ENCODE measurements at places on chromosomes 4 and X.

DNA sequence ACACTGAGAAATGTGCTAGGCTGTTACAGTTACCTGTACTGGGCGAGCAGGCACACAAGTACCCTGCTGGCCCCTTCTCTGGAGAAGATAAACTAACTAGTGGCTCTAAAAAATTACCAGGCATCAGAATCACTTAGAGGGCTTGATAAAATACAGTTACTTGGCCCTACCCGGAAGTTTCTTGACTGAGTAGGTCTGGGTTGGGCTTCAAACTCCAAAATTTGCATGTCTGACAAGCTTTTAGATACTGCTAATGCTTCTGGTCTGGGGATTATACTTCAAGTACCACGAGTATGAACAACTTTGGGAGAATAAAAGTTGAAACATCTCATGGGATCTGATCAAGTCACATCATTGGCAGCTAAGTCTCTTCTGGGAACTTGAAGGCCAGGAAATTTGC, 30.8 kb downstream of the CEP135 start:
- DNase-seq, result no peak

DNA sequence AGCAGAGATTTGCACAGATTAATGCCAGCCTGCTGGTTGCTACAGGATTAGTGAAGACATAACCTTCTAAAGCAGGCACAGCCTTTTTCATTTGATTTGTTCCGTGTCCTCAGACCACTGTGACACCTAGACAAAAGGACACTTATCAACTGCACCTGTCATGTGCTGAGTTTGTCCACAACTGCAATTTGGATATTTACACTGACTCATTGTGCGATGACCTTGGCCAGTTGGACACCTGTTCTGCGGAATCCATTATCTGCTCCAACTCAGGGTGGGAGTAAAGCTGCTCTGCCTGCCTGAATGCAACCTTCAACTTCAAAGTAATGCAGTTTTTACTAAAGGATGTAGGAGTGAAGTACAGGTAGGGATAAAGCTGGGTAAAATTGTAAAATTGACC, 4.1 kb upstream of the NR0B1 start:
- no peak for DNase-seq

DNA sequence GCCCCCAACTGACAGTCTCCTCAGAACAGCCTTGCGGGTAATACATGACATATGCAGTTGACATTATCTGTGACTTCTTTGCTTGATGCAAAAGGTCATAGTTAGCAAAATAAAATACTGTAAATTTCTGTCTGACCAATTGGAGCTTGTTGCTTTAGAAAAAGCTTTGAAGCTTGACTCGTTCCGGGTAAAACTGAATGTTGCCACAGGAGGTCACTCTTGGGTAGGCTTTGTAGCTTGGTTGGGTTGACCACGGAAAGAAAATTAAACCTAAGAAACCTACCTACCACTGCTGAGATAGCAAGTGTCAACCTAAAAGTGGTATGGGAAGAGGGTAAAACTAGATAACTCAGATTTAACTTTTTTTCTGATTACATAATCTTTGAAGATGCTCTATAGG, 23.2 kb downstream of the PRPS2 start:
- no peak for DNase-seq

DNA sequence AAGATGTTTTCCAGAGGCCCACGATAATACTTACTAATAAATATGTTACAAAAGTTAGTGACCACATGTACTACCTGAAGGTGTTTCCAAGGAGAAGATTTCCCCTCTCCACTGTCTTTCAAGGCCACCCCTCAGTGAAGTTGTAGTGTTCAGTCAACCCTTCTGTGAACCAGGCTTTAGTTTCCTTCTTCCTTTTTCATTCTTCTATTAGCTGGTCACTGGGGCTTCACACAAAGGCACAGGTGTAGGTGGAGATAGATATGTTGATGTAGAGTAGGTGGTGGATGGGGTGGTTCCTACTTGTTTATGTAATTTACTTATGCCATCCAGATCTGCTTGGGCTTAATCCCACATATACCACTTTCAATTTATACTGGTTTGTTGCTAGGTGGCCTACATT, 43.3 kb upstream of the ADAM29 start:
- no peak for DNase-seq

DNA sequence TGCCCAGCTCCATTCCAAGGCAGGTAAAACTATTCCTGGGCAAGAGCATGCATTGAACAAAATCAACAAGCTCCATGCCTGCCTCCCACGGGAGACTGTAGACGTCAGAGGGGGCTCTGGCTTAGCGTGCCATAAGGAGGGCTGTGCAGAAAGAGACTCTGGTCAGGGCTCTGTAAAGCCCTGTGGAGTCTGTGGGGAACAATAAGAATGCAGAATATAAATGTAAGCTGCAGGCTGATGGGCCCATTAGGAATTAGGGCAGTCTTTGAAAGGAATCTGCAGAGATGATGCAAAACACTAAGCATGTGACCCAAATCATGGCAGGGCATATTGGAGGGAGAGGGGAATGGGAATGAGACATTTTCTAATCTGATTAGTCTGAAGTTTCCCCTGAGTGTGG, 170.3 kb downstream of the EFHC2 start:
- DNase-seq, result no peak

DNA sequence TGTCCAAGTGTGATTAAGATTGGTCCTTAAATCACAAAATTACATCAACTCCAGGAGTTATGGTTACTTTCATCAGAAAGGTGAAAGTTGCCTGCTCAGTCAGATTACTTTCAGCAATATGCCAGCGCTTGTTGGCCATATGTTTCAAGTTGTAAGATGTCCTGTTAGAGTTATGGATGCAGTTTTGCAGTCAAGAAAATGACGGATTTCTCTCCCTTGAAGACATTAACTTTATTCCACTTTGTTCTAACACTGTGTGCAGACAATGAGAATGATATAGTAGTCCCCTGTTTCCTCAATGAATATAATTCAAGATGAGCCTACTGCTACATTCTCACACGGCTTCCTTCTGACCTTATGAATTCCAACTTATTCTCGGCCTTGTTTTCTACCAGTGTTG, 295.0 kb upstream of the ADGRL3 start:
- no peak for DNase-seq

- no peak for DNase-seq
Observed at GRCh38 chrX:78747971-78748370, 451 bp downstream of the LPAR4 start.

DNA sequence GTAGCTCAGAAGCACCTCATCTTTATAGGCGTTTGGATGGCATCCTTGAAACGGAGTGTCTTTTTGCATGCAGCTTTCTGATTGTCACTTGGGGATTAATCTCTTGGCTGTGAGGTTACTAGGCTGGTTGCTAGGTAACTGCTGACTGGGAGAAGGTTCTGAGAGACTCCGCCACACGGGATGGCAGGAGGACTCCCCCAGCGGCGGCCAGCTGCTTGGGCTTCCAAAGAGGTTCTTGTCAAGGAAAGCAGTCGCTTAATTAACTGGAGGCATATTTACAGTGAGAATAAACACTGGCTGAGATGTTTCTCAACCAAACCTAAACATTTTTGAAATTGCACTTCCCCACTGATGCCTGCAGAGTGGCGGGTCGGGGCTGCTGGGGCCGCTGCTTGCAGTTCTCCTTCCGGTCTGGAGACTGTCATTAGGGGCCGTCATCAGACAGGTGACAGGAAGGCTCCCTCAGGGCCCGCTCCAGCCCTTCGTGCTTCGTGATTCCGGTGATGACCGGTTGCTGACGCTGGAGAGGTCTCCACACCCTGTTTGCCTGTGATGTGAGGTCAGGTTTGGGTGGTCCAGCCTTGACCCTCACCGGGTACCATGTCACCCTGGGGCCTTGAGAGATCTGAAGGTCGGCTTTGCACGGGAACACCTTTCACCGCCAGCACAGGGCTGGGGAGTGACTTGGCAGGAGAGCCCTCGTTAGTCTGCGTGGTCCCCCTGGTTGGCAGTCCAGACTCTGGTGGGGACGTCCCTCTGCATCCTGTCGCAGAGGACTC, 9.1 kb downstream of the NSG1 start:
- DNase-seq, result no peak

DNA sequence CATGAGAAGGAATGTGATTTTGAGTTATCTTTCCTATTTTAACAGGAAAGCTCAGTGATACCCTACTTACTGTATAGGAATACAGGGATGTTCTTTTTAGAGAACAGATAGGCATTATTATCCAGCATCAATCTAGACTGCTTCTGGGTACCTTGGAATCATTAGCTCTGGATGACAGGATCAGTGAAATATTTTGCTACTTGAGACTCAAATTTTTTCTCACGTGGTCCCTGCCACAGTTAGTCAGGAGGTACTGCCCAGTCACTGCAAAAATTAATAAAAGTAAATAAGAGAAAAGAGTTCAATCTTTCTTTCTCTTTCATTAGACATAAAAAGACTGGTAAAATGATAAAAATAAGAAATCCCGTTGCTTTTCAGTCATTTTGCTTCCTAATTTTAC, 5.5 kb downstream of the ZNF827 start:
- no peak for DNase-seq

DNA sequence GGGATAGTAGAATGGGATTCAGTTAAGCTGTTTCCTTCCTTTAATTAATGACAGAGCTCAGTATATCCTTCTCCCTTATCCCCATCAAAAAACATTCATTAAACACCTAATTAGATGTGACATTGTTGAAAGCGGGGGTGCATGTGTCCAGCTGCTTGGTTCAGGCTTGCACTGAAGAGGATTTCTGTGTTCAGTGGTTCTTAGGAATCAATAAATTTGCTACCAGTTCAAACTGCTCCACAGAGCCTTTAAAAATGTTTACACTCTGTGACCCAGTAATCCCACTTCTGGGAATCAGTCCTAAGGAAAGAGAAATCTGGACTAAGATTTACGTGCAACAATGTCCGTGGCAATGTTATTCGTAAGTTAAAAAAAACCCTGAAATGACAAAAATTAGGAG, 7.2 kb upstream of the TMEM255A start:
- no peak for DNase-seq
